ENCODE measurements at places on chromosomes 12 and 14. TPM values are rescaled to one million over a fixed set of nuclear protein-coding genes. Genes with fewer than 3 reads are reported as not detected.
A peak's percentile ranks its signal among the peaks of the same experiment; 100 is the strongest.

DNA sequence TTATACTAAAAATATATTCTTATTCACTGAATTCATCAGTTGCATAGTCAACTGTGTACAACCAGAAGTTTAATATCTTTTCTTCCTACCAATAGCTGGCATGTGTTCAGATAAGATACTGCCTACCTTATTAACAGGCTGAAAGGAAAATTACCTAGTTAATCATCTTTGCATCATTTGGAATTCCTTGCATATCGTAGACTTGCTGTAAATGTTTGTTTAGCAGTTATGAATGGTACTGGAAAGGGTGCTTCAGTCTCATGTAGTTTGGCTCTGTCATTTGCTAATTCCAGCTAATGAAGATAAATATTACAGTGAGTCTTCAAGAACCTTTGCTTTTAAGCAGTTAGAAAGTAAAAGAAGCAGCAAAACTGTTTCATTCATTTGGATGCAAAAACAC lies 84.4 kb downstream of the PPHLN1 start:
- no peak for DNase-seq

SP1 gene
- 32.0 TPM for total RNA-seq

DNA sequence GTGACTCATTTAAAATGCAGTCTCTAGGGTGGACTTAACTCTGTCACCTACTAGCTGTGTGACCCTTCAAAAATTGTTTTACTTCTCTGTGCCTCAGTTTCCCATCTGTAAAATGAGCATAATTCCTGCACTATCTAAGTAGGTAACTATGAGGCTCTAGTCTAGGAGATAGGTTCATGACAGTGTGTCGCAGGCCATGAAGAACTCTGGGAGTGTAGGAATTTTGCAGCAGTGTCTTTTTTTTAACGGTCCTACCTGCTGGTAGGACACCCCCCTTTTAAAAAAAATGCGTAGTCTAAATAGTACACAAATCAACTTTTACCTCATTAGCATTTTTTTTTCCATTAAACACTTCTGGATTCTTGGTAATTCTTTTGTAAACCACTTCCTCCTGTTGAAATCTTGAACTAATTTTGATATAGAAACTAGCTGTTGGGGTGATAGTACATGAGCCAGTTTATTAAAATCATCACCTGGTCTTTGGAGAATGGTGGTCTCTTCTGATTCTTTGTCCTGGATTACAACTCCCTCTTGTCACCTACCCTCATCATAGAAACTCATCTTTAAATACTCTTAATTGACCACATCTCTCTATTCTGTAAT lies 86.0 kb upstream of the SLC38A2 start:
- DNase-seq: no peak

GRCh38 chr12:32158525-32158924 lies 51.9 kb downstream of the BICD1 start:
- no peak for DNase-seq

DNA sequence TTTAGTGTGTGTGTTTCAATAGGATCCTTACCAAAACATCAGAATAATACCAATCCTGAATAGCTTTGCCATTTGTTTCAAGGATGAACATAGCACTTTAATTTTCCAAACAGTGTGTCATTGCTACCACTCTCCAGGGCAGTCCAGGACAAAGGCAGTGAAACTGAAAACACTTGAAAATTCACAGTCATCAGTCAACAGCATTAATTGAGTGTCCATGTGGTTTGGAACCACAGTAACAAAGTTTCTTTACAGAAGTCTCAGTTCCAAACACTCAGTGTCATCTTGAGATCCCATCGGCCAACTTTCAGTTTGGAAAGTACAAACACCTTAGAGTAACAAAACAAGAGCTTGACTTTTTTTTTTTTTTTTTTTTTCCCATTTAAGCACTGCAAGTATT lies 228.4 kb upstream of the SOX5 start:
- no peak for DNase-seq

- DNase-seq: peak; percentile 97
Observed at GRCh38 chr12:95169368-95169767, 47.9 kb downstream of the FGD6 start.

TAS2R9 gene
- not detected for total RNA-seq

OAS2 gene
- 4.5 TPM for total RNA-seq

GRCh38 chr12:29756741-29757390 lies 26.9 kb downstream of the TMTC1 start:
- DNase-seq: no peak

GRCh38 chr12:59699421-59700152 lies 103.8 kb downstream of the SLC16A7 start:
- DNase-seq: no peak

DNA sequence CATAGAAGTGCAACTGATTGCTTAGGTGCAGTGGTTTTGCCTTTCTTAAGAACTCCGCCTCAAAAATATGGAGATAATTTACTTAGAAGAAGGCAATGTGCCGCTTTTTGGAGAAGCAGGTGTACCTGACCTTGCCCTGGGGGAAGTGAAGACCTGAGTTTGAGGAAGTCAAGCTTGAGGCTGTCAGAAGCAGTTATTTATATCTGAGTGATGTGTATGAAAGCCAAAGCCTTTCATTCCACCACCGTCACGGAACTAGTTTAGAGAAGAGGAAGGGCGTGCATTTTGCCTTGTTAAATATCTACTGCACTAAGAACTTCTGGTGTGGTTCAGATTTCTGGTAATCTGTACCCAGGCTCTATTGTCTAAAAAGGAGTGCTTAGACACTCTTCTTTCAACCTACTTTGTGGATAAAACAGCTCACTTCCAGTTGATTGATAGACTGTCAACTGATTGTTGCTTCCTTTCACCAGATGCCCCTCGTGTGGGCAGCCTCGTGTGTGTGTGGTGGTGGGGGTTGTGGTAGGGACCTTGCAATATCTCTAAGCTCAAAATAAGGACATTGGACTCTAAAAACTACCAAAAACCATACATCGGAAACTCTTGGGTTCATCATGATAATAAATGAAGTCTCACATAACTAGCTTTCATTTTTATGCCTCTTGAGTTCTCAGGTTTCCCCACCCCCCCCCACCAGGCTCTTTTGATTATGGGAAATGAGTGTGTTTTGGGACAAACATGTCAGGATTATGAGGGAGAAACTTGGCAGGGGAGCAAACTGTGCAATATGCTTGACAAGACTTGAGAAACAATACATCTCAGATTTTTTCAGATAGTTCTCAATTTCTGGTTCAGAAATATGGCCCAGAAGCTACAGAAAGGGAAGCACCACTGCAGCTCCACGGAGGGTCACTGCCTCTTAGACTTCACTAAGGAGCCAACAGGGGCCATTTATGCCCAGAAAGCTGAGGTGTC lies 78.6 kb downstream of the ARF6 start:
- peak; percentile 46 for DNase-seq

GRCh38 chr12:51661199-51661598 lies 70.2 kb downstream of the SCN8A start:
- DNase-seq: no peak

DNA sequence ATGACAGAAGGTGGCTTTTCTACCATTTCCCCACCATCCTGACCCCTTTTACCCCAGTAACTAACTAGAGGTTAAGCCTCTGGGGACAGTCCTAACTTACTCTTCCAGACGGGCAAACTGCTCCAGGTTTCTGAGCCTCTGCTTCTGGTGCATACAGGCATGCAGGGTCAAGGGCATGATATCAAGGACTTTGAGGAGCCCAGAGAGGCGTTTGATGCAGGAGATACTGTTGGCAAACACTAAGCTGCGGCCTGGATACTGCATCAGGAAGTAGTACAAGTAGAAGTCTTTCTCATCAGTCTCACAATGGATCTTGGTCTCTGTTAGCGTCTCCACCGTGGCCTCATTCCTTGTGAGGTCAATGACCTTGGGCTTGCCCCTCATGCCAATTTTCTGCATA lies 21.0 kb downstream of the DDX24 start:
- no peak for DNase-seq

- DNase-seq: no peak
Observed at GRCh38 chr12:42756841-42757623, 167.5 kb upstream of the PRICKLE1 start.

RND1 gene
- total RNA-seq: 6.1 TPM
